ENCODE measurements at places on chromosomes 1 and 21. TPM values are rescaled to one million over a fixed set of nuclear protein-coding genes. Genes with fewer than 3 reads are reported as not detected.

KRTAP7-1 gene
- total RNA-seq: not detected

OR2T33 gene
- total RNA-seq: not detected

FAM3B gene
- not detected for total RNA-seq

DLGAP3 gene
- total RNA-seq: 0.40 TPM

BMP8B gene
- 0.12 TPM for total RNA-seq

CNR2 gene
- total RNA-seq: 0.04 TPM

CRYAA gene
- total RNA-seq: not detected

TNFSF18 gene
- total RNA-seq: not detected

GNB1 gene
- total RNA-seq: 454 TPM

MAP10 gene
- total RNA-seq: 3.1 TPM

PDC gene
- total RNA-seq: not detected
